ENCODE measurements at places on chromosomes 4 and X.

GRCh38 chr4:62771983-62772557 is 1571.9 kb downstream of the ADGRL3 start:
- no peak for DNase-seq

GRCh38 chrX:39161611-39162255 is 360.5 kb downstream of the MID1IP1 start:
- no peak for DNase-seq

GRCh38 chrX:16155581-16156096 is 11.6 kb upstream of the MAGEB17 start:
- no peak for DNase-seq

DNA sequence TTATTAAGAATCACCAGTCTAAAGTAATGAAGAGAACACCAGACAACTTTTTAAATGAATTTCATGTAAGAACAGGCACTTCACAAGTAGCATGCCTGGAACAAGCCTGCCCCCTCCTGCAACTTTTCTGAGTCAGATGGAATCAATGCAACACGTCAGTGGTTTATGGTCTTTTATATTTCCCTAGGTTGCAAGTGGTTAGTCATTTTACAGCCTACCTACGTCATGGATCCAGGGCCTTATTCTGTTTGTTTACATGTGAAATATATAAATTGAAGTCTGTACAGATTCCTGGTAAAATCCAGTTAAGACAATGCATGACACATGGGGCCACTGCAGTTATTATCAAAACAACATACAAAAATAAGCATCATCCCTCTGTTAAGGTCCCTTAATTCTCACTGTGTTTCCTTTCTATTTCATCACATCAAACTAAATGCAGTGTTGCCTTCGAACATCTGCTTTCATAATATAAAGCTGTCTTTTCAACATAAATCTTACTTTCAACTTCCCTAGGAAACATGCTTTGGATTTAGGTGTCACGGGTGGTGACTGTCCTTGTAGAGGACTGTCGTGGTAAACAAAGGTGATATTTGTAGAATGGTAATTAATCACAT is 309.3 kb downstream of the FRMPD4 start:
- DNase-seq: no peak

GRCh38 chrX:104195489-104196084 is 29.3 kb downstream of the FAM199X start:
- no peak for DNase-seq

DNA sequence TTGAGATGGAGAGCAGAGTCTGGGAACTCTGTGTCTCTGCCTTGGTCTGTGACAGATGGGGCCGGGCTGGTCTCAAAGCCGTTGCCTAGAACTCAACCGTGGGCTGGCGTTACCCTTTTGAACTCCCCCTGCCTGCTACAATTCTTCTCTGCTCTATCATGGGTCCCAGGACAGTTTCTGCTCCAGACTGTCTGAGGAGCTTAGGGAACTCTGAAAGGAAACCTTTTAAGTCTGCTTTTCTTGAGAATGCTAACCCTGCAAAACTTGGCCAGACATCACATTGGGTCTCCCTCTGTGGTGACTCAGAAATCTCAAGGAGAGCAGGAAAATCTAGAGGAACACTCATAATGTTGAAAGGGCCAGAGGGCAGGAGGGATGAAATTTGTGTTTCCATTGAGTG is 240.6 kb downstream of the CBR4 start:
- DNase-seq: no peak

All from stimulated activated CD4-positive, alpha-beta T cell treated with anti-CD3 and anti-CD28 coated beads, Interleukin-4, amount 100 ng/mL, for 24 hours (primary cell).